CD4-positive, alpha-beta T cell treated with Interferon alpha-2 for 1 hour (primary cell): ENCODE measurements at places on chromosomes 2 and 18.

DNA sequence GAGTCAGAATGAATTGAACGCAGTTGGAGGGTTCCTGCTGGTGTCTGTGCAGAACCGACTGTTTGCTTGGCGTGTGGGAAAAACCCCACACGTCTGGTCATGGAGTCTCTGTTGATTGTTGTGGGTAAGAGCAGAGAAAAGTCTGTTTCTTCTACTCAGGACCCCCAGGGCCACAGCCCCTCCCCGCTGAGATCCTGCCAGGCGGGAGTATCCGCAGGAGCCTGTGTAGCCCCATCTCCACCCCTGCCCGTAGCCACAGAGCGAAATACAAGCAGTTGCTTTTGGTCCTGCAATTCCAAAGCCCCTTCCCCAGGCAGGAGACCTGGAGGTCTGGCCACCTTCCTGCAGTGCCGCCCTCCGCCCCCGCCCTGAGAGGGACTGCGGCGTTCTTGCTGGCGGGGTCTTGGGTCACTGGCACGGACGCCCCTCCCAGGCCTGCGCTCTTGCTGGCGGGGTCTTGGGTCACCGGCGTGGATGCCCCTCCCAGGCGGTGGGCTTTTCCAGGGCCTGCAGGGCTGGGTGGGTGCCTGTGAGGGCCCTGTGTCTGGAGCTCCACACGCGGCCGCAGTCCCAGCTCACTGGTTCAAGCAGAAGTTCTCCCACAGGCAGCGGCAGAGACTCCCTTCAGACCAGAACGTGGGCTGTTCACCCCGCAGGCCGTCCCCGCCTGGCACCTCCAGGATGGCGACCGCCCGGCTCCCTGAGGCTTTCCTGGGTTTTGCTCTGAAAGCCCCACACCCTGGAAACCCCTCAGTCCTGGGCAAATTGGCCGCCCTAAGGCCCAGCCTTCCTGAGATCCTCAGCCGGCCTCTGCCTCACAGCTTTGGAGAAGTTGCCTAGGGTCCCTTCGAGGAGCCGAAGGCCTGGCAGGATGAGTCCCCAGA lies 76.0 kb upstream of the CTDP1 start:
- DNase-seq, result no peak

GRCh38 chr18:34039611-34040010 lies 185.1 kb downstream of the NOL4 start:
- DNase-seq, result no peak

GRCh38 chr2:235050980-235051351 lies 99.1 kb downstream of the SH3BP4 start:
- DNase-seq, result peak; percentile 11

- DNase-seq, result no peak
These were observed 34.4 kb downstream of the ATP8B1 start for GRCh38 chr18:57768537-57769326.

- no peak for DNase-seq
These were observed 5.0 kb downstream of the SFTPB start for GRCh38 chr2:85662899-85663593.

DNA sequence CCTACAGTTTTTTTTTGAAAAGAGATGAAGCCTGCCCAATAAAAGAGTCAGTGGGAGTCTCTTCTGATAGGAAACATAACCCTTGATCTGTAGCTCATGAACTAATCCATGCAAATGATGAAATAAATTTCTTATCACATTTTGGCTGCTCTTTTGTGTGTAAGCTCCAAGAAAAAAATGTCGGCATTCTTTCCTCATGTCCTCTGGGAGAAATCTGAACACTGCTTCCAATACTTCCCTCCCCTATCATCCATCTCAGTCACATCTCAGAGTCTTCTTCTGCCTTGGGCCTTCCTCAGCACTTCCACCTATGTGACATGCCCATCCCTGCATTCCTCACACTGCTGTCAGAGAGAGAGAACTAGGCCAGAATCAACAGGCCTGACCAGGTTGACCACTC lies 395.7 kb upstream of the ST6GAL2 start:
- DNase-seq, result no peak

DNA sequence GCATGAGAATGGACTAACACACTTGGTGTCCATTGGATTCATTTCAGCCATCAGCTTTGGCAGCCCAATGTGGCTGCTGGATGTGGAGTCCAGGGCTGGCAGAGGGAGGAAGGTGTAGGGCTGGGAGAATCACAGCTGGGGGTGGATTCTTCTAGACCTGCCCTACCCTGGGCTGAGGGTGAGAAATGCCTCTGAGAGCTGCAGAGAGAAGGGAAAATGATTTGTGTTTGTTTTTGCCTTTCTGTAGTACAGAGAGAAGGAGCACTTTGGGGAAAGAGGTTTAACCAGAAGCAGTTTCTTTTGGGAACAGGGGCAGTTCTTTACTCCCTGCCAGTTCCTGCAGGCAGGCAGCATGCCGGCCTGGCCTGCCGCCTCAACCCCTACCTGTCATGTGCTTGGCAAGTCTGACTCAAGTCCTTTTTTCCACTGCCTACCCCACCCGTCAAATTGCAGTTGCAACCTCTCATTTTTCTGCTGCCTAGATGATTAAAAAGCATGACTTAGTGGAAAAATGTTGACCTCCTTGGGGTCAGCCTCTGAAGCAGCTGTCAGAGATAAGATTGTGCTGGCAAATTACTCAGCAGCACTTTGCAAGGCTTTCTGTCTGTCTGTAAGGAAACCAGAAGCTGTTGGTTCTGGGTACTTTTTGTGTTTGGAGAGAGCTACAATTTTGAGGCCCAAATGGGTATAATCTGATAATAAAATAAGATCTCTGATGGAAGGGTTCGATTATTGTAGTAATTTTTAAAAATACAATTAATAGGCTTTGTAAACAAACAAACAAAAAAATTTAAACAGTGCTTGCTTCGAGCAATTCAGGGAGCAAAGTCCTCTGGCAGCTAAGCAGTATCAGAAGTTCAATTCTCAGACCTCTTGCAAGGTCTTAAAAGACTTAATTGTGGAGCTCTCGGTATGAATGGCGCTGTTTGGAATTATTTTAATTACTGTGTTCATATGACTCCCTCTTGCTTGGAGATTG lies 21.7 kb downstream of the LBH start:
- no peak for DNase-seq

DNA sequence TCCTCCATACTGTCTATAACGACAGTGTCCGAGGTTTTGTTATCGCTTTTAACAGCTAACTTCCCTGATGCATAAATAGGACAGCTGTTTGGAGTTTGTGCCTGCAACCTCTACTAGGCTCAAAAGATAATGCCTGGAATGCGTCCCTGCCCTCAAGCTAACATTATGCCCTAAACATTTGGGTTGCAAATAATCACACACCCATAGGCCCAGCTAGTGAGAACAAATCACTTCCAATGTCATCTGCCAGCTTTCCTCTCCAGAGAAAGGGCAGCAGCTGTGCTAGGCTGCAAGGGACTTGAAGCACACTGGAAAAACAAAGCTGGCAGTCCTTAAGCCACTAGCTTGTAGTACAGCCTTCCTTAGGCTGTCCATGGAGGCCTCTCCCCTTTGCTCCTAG lies 201.8 kb upstream of the LYPD1 start:
- no peak for DNase-seq

DNA sequence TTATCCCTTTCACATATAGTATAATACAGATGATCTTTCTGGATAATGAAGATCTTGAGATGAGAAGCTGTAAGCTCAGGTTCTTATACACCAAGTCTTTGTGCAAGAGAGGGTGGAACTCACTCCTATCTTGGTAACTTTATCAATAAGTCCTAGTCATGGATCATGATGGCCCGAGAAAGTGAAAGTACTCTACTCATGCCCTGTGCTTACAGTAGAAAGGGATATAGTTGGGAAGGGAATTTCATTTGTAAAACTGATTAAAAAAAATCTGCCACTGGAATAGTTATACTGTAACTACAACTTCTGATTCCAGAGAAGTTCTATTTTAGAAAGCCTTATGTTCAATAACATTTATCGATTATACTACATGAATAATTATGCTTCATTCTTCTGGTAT lies 51.8 kb downstream of the MYO3B start:
- DNase-seq, result no peak

GRCh38 chr2:162545254-162545653 lies 201.3 kb downstream of the GCA start:
- DNase-seq, result no peak
